ENCODE measurements at places on chromosomes 1 and 21.

- DNase-seq: no peak
Observed at GRCh38 chr1:112533029-112533428, 24.3 kb downstream of the WNT2B start.

GRCh38 chr1:56135864-56136147 is 443.6 kb downstream of the PLPP3 start:
- DNase-seq: no peak

GRCh38 chr1:52237430-52237829 is 95.5 kb downstream of the ZFYVE9 start:
- no peak for DNase-seq

GRCh38 chr1:168848051-168848450 is 119.0 kb upstream of the DPT start:
- DNase-seq: no peak

- DNase-seq: no peak
Observed at GRCh38 chr21:17433730-17434129, 79.1 kb upstream of the CXADR start.

- no peak for DNase-seq
Observed at GRCh38 chr1:54934869-54935268, 45.6 kb upstream of the TMEM61 start.

- no peak for DNase-seq
Observed at GRCh38 chr1:159056069-159056698, 20.4 kb downstream of the AIM2 start.

- DNase-seq: no peak
Observed at GRCh38 chr1:182674346-182675246, 9.8 kb downstream of the RGS8 start.

DNA sequence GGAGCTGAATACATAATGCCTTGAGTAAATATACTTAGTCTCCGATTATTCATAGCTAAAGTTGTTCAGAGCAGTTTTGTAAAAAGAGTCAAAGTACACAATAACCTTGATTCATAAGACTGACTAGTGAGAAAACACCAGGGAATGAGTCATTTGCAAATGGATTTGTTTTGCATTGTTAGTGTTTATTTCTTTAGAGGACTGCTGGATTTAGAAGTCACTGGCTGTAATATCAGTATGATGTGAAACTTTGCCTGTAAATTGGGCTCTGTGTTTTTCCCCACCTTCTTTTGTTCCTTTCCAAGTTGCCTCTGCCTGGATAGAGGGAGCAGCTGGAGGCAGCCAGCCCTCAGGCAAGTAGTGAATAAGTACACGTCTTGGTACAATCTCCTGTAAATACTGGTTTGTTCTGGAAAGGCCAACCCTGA is 474.7 kb downstream of the NUF2 start:
- no peak for DNase-seq

- no peak for DNase-seq
Observed at GRCh38 chr1:175768610-175769009, 25.2 kb upstream of the TNR start.

DNA sequence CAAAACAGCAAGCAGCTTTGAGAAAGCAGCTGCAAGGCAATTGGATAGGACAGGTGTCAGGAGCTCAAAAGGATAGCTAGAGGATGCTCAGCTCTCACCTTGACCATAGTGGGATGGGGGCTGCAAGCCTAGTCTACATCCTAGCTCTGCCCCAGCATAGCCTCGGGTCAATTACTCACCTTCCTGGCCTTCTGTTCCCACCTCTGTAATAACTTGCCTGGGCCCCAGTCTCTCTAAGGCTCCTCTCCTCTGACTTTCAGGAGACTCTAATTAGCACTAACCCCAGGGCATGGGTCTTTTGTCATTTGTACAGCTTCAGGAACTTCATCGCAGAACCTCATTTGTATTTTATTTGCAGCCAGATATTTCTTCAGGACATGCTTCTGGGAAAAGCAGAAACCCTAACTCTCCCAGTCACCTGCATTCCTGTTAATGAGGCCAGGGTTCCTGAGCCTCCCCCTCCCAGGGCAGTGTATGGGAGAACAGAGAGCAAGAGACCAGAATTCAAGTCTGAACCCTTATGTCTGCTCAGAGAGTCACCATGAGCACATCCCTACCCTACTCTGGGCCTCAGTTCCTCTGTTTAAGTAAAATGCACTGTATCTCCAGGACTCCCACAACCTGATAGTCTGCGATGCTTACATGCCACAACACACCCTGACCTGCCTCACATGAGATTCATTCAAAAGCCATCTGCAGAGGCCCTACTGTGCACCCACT is 108.1 kb downstream of the MATN1 start:
- DNase-seq: no peak

DNA sequence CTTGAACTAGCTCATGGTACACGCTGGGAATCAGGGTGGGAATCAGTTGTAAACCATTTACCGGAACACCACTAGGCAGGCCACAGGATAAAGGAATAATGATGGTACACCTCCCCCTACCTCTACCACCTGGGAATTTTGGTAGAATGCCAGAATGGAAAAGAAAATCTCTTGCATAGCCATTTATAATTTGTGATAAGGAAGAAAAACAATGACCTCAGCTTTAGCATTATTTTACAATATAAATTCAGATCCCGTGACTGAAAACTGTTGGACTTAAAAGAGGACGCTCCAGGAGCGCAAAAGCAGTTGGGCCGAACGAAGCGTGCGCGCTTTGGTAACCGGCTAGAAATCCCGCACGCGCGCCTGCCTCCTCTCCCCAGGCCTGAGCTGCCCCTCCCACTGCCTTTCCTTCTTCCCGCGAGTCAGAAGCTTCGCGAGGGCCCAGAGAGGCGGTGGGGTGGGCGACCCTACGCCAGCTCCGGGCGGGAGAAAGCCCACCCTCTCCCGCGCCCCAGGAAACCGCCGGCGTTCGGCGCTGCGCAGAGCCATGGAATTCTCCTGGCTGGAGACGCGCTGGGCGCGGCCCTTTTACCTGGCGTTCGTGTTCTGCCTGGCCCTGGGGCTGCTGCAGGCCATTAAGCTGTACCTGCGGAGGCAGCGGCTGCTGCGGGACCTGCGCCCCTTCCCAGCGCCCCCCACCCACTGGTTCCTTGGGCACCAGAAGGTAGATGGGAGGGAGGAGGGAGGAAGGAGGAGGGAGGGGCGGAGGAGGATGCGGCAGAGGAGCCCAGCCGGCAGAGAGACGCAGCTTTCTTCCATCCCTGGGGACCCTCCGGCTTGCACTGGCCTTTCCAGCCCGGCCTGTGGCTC is at the start of gene CYP4X1:
Gene CYP4X1 (plus strand): TSS at position 402 of the 873 bp plus-strand sequence. CDS start 149 bp downstream, at position 551.
- no peak for DNase-seq

GRCh38 chr21:33478182-33478581 is 1.6 kb downstream of the TMEM50B start:
- no peak for DNase-seq

- no peak for DNase-seq
Observed at GRCh38 chr21:45867041-45867666, 114.4 kb upstream of the COL6A1 start.

DNA sequence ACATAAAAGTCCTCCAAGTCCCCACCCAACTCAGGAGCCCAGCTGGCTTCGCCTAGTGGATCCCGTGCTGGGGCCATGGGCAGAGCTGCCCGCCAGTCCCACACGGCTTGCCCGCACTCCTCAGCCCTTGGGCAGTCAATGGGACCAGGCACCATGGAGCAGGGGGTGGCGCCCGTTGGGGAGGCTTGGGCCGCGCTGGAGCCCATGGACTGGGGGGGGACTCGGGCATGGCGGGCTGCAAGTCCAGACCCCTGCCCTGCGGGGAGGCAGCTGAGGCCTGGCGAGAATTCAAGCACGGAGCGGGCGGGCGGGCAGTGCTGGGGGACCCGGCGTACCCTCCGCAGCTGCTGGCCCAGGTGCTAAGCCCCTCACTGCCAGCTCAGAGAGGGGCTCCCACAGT is 249.8 kb upstream of the PLD5 start:
- DNase-seq: no peak

DNA sequence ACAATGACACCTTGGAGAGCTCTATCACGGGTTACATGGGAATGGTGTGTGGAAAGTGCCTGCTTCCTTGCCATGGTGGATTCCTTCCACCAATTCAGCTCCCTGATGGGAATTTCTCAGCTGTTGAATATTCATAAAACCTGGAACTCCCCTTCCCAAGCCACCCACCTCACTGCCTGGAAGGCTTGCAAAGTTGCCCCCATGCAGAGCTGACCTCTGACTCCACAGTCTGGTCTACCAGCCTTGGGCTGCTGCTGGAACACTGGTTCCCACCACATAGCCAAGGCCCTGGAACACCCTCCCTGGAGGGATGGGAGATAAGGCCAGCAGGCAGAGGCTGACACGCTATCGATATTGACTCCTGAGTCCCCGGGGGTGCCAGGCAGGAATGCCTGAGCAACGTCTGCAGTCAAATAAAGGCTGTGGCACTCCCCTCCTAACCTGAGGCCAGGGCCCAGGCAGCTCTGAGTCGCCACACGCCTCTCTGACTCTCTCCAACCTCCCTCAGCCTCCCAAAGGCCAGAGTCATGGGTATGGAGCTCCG is 8.8 kb downstream of the CCDC24 start:
- DNase-seq: no peak

DNA sequence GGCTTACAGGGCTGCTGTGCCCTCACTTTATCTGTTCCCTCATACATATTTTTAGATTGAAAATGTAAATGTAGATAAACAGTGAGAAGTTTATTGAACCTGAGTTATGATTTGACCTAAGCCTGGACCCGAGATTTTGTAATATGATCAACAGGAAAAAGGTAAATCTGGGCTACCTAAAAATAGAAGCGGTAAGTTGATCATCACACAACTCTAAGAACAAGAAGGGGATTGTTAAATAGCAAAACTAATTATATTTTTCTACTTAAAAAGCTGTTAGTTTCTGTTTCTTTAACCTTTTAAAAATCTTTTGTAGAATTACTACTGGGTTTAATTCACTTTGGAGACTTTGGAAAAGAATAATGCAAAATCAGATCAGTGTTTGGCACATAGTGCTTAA is 35.6 kb downstream of the CAMTA1 start:
- DNase-seq: no peak
